ENCODE measurements at places on chromosomes 12 and 14. TPM values are rescaled to one million over a fixed set of nuclear protein-coding genes. Genes with fewer than 3 reads are reported as not detected.
A peak's percentile ranks its signal among the peaks of the same experiment; 100 is the strongest.

Gene TSHR
- polyA plus RNA-seq = not detected

DNA sequence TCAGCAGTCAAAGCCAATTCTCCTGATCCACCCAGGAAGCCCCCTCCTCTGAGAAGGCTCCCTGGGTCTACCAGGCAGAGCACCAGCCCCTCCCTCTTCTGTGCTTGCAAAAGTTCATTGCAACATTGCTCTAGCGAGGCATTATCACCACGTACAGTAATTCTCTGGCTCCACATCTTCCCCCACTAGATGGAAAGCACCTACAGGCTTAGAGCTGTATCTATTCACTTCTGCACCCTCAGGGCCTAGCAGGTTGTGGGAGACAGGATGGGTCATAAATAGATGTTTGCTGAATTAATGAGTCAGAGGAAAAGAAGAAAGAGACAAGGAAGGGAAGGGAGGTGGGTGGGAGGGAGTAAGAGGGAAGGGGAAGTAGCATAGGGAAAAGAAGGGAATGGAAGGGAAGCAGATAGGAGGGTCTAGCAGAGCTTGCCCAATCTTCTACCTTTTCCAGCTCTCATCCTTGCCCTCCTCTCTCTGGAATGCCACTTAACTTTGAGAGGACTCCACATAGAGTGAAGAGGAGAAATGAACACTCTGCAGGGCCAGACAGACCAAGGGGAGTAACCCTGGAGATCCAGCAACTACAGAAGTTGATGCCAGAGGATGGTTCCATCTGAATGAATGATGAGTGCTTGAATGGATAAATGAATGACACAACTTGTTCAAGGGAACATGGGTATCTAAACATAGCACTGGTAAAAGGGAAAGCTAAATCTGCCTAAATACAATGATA, 42.0 kb upstream of the NT5DC3 start:
- no peak for DNase-seq

GRCh38 chr12:4148418-4149056, 125.0 kb upstream of the CCND2 start:
- DNase-seq = peak; percentile 84

Gene SERPINA9
- polyA plus RNA-seq = 0.64 TPM

DNA sequence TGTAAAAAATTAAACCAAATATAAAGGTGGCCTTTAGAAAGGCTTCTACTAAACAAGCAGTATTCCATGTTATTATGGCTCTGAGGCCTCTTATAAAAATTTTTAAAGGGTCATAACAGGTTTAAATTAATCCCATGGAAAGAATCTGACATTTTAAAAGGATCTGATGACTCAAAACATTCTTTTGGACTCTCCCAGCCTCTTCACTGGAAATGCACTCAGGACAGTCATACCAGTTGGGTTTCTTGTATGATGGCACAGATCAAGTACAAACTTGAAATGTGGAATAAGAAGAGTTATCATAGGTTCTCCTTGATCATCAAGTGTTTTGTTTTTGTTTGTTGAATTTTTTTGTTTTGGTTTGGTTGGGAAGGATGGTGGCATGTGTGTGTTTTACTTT, 50.8 kb downstream of the PPP2R5E start:
- no peak for DNase-seq

DNA sequence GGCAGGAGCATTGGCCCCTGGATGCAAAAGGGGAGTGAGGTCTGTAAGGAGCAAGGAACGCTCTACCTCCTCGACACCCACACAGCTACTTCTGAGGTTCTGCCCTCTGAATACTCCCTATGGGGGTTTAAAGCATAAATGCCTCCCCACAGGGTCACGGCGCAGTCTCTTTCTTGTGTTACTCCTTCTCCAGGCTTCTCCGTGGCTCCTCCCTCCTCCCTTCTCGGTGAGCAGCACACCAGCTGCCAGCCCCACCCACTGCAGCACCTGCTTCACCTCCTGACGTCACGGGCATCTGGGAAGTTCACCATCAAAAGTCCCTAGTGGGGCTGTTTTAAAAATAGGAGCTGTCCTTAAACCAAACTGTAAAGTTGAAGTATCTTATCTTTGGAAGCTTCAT, 67.3 kb downstream of the SPTB start:
- peak; percentile 81 for DNase-seq

Gene MYF5
- 0.10 TPM for polyA plus RNA-seq

Gene IFNG-AS1
- polyA plus RNA-seq = not detected

GRCh38 chr12:106585521-106586277, 2.9 kb downstream of the RFX4 start:
- DNase-seq = no peak

Gene GOLGA5
- 32.2 TPM for polyA plus RNA-seq

Gene HHIPL1
- polyA plus RNA-seq = 0.59 TPM

DNA sequence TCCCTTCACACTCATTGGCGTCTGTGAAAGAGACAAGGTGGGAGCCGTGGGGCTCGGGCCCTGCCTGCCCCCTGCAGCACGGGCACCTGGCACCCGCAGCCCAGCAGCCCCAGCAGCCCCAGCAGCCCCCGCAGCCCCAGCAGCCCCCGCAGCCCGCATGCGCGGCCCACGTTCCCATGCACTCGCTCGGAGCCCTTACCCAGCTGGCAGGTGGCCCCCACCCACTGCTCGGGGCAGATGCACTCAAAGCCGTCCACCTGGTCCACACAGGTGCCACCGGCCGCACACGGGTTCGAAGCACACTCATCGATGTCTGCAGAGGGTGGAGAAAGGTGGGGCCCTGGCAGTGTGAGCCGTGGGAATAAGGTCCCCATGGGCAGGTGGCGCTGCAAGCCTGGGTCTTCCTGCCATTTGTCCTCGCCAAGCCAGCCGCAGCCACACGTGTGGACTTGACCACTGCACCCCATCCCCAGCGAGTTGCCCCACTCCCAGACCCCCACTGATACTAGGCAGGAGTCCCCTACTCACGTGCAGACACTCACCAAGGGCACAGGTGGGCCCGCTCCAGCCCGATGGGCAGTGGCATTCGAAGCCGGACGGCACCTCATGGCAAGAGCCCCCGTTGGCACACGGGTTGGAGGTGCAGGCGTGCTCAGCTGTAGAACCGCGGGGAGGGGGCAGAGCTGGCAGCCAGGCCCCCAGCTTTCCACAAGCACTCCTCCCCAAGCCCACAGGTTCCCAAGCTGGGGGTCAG, 17.3 kb downstream of the JAG2 start:
- DNase-seq = no peak

DNA sequence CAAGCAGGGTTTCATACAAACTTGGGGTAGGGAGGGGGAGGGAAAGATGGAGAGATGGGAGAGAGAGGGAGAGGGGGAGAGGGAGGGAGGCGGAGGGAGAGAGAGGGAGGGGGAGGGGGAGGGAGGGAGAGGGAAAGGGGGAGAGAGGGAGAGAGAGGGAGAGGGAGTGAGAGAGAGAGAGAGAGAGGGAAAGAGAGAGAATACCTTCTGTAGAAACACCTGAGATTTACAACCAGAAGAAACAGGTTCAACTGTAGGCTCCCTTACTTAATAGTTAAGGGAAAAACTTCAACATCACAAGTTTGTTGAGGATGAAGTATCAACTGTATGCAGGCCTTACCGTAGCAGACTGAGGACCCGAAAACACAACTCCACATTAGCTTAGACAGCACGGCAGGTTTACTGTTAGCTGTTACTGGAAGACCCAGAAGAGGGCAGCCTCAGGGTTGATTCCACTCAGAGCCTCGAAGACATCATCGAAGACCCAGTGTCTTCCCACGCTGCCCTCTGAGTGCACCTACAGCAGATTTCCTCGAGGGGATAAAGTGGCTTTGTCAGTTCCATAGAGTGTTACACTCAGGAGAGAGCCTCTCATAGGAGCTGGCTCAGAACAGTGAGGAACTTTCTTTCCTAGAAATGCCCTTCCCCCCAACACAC, 72.4 kb downstream of the NT5DC3 start:
- no peak for DNase-seq

DNA sequence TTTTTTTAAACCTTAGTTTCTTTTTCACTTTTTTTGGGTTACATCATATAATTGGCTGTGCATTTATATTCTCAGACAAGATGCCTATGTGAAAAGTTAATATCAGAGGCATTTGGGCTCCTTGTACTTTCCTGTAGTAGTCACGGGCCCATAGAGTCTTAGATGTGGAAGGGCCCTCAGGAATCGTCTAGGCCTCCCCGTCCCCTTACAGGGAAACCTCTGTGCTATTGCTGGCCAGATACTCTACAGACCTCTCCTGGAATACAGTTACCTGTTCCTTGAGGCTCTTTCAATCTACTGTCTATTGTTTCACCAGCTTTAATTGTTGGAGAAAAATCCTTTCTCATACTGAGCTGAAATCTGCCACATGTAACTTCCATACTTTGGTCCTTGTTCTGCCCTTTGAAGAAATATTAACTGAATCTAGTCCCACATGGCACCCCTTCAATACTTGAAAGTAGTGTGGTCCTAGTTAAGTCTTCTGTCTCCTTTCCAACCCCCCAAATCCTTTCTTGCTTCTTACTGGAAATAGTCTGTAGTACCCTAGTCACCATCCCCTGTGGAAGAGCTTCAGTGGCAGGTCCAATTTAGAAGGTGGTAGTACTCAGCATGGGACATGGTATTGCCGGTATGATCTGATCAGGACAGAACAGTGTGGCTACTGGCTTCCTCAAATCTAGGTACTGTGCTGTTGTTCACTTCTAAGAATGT, 3.1 kb downstream of the ATP23 start:
- DNase-seq = no peak

DNA sequence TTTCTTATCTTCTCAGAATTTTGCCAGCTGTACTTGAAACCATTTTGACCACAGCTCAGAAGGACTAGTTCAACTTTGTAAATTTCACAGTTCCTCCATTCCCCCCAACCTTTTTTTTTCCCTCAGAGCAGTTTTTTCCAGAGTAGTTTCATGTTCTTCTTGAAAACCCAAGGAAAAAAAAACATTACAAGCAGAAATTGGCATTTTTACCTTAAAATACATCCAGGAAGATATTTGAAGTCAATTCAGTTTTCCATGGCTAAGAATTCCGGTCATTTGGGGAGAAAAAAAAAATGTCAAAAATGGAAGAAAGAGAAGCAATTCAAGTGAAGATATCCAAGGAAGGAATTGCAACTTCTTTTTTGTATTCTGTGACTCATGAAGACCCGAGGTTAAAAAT, 39.5 kb downstream of the SYNE2 start:
- no peak for DNase-seq

DNA sequence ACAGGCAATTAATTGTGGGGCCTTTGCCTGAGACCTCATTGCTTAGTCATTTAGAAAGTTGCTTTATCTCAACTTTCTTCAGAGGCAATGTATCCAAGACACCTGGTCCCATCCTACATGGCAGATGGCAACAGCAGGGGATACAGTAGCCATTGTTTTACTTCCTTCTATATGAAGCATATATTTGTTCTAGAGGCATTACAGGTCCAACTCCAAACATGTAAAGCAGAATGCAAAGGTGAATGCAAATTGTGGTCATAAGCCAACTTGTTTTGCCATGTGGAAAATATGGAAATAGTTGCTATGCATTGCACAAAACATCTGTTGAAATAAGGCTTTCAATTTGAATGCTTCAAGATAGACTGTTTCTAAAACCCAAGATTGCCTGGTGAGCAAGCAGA, 109.8 kb upstream of the BCAT1 start:
- no peak for DNase-seq
